Astrocyte (in vitro differentiated cells and primary cell): ENCODE measurements at places on chromosomes 4 and X. TPM values are rescaled to one million over a fixed set of nuclear protein-coding genes. Genes with fewer than 3 reads are reported as not detected.

Gene NDUFC1
- total RNA-seq, result 49.2 and 52.4 TPM in 2 replicates

Gene ARMCX2
- total RNA-seq, result 96.5 and 112 TPM in 2 replicates

Gene FMR1NB
- not detected in 2 replicates for total RNA-seq

Gene PCYT1B
- 5.6 and 6.3 TPM in 2 replicates for total RNA-seq

Gene DDIT4L
- total RNA-seq, result 0.14 and 1.5 TPM in 2 replicates

Gene JCHAIN
- not detected in 2 replicates for total RNA-seq

Gene MAGED1
- total RNA-seq, result 412 and 440 TPM in 2 replicates

Gene ITM2A
- total RNA-seq, result 40.7 and 54.1 TPM in 2 replicates

Gene RGN
- not detected in 2 replicates for total RNA-seq

Gene TMPRSS11D
- not detected in 2 replicates for total RNA-seq

Gene FGF16
- 0.17 TPM in 1 of 2 replicates, not detected in the other for total RNA-seq

Gene SHROOM2
- total RNA-seq, result 15.9 and 16.0 TPM in 2 replicates

Gene AFF2
- 8.3 and 8.9 TPM in 2 replicates for total RNA-seq

Gene TKTL2
- total RNA-seq, result not detected in 2 replicates

Gene FAM9B
- total RNA-seq, result not detected in 2 replicates

Gene HMX1
- 0.25 TPM in 1 of 2 replicates, not detected in the other for total RNA-seq

Gene RBMX
- 120 and 133 TPM in 2 replicates for total RNA-seq

Gene CENPVL1
- total RNA-seq, result 0.19 and 0.25 TPM in 2 replicates

Gene SYNPO2
- 4.2 and 4.7 TPM in 2 replicates for total RNA-seq

Gene GAB3
- 1.7 TPM in 2 replicates for total RNA-seq

Gene OPRPN
- not detected in 2 replicates for total RNA-seq

Gene CLNK
- total RNA-seq, result not detected in 2 replicates

Gene ATP1B4
- not detected in 2 replicates for total RNA-seq
